ENCODE measurements at places on chromosomes 2 and 18. TPM values are rescaled to one million over a fixed set of nuclear protein-coding genes. Genes with fewer than 3 reads are reported as not detected.

GRCh38 chr2:16813593-16813992 lies 148.0 kb upstream of the CYRIA start:
- H3K4me3 ChIP-seq: no peak overlapping the region
- no peaks in the 10 kb centered on the region for H3K36me3 ChIP-seq
- no peak overlapping the region for H3K27ac ChIP-seq
- H3K4me1 ChIP-seq: no peaks in the 10 kb centered on the region
- H3K27me3 ChIP-seq: no peaks in the 10 kb centered on the region
- DNase-seq: no peak

GRCh38 chr2:13572466-13572865 lies 855.7 kb downstream of the TRIB2 start:
- H3K4me1 ChIP-seq: peaks cover 13% of the 10 kb centered on the region
- no peaks in the 10 kb centered on the region for H3K27me3 ChIP-seq
- H3K4me3 ChIP-seq: no peak overlapping the region
- peak; percentile 60 for DNase-seq
- peak overlapping the region; percentile 45 for H3K27ac ChIP-seq
- H3K36me3 ChIP-seq: no peaks in the 10 kb centered on the region

GRCh38 chr18:38025433-38026038 lies 459.9 kb upstream of the CELF4 start:
- H3K27ac ChIP-seq: peak overlapping the region; percentile 56
- no peak overlapping the region for H3K4me3 ChIP-seq
- peaks cover 4% of the 10 kb centered on the region for H3K4me1 ChIP-seq
- no peak for DNase-seq
- no peaks in the 10 kb centered on the region for H3K27me3 ChIP-seq
- H3K36me3 ChIP-seq: no peaks in the 10 kb centered on the region

- H3K27me3 ChIP-seq: no peaks in the 10 kb centered on the region
- no peak overlapping the region for H3K4me3 ChIP-seq
- peak overlapping the region; percentile 82 for H3K27ac ChIP-seq
- no peak for DNase-seq
These were observed 104.5 kb downstream of the GPD2 start for GRCh38 chr2:156540706-156541105.

UGT1A3 gene
- total RNA-seq: not detected

REG3A gene
- total RNA-seq: not detected

CSRNP3 gene
- not detected for total RNA-seq

All from SJSA1 (cell line).